ENCODE measurements at places on chromosomes 1 and 21. TPM values are rescaled to one million over a fixed set of nuclear protein-coding genes. Genes with fewer than 3 reads are reported as not detected.

Gene NDUFV3
- 28.4 TPM for total RNA-seq

Gene CIART
- 1.4 TPM for total RNA-seq

Gene MTARC1
- 0.72 TPM for total RNA-seq

Gene ALX3
- total RNA-seq, result not detected

GRCh38 chr1:18319099-18319498 is 161.6 kb upstream of the KLHDC7A start:
- DNase-seq, result no peak

GRCh38 chr1:99110140-99111041 is 105.7 kb upstream of the PLPPR5 start:
- DNase-seq, result no peak

DNA sequence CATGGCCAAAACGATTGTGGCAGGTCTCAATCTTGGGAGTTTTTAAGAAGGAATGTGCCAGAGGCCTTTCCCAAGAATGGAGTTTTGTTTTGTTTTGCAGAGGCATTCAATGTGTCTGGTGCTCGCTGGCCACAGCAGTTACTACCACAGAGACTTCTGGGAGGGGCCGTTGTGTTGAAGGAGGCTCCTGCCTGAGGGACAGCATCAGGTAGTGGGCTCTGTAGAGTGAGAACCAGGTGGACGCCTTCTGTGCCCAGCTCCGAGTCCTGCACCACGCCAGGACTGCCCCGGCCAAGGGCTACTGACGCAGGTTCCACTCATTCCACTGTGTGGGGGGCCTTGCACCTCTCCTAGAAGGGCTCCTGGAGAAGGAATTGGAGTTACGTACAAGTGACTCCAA is 44.9 kb upstream of the RBM15 start:
- DNase-seq, result no peak

DNA sequence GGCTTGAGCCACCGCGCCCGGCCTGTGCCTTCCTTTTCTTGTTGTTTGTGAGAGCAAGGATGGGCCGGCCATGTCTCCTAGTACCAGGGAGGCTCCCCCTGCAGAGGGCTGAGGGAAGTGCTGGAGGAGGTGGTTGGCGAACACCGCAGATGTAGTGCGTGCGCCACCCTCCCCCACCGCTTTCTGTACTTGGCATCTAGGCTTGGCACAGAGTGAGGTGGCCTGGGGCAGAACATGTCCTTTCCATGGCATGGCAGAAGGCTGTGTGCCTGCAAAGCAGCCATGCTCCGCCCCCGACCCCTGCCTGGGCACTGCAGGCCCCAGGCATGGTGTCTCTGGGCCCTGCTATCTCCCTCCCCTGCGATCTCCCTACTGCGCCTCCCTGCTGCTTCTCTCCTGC is 30.7 kb downstream of the ALPL start:
- no peak for DNase-seq

- no peak for DNase-seq
Observed at GRCh38 chr1:226637147-226637935, 88.8 kb downstream of the STUM start.

DNA sequence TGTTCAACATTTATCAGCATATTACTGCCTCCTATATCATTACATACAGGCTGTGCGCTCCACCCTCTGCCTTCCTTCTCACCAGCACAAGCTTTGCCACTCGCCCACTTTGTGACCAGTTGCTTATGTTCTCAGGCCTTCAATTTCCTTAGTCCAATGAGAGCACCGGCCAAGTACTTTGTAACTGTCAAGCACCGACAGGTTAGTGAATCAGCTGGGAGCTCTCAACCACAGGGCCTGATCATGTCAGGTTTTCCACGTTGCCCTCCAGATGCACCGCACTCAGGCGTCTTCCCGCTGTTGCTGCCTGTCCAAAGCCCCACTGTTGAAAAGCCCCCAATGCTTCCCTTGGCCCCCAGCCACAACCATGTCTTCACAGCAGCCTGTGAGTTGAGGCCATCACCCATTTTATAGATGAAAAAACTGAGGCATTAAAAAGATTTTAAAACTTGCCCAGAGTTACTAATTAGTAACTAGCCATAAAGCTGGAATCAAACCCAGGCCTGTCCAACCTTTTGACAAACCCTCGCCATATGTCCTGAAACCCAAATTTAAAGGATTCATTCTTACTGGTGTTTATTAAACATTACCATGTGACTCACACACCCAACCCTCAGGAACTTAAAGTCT is 3.4 kb upstream of the KCNN3 start:
- no peak for DNase-seq

- DNase-seq, result no peak
Observed at GRCh38 chr1:221315330-221315729, 426.6 kb downstream of the DUSP10 start.

DNA sequence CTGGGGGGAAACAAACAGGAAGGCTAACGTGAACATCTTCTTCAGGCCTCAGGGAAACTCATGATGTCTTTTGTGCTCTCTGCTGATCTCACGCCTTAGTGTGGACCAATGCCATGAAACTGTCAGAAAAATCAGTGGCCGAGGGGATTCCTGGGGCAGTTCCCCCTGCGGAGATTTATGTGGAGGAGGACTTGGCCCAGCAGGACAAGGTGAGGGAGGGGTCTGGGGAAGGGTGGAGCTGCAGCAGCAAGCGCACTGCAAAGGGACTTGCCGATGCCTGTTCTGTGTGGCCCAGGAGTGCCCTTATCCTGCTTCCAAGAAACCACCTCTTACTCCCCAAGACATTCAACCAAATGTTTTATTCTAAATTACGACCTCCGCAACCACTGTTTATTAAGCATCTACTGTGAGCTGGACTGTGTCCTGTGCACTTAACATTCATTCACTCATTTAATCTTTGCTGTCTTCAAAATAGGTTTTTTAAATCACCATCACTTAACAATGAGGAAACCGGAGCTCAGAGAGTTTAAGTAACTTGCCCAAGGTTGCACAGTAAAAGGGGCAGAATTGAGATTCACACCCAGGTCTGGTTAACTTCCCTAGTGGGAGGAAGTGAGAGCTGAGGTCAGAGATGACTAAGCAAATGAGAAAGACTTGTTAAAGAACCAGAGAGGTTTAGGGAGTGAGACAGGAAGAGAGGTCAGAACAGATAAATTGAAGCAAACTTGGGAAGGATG is 49.7 kb downstream of the FHAD1 start:
- DNase-seq, result no peak

DNA sequence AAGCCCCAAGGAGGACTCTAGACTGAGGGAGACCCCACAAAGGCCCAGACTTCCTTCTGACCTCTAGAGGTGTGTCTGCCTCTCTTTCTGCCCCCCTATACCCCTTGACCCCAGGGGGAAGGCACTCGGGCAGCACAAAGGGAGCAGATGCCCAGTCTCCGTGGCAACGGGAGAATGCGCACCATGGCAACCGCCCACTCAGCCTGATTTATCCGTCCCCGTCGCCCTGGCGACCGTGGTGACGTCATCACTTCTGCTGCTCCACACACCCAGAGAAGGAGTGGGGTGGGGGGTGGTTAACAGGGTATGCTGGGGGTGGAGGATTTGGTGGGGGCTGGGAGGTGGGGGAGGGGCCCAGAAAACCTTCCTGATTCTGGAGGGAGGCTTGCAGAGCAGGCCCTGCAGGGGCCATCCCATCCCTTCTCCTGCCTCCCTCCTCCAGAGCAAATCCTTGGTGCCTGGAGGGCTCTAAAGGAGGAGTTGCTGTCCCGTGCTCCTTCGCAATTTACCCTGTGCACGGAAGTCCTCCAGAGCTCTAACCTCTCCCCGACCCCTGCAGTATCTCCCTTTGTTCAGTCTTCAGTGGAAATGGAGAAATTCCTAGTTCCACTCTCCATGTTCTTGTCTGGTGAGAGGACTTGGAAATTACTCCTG is 6.3 kb downstream of the CELF3 start:
- DNase-seq, result no peak

DNA sequence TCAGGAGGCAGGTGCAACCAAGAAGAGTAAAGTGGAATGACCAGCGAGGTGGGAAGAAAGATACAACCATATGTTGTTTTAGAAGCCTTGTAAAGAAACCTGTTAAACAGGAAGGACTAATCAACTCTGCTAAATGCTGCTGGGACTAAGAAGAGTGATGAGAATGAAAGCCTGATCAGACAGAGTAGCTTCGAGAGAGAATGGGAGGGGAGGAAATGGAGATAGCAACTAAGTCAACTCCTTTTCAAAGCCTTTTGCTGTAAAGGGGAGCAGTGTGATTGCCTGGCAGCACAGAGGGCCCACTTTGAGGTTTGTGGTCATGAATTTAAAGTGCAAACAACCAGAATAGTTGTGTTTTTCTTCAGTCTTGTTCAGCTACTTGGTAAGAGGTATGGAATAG is 31.4 kb downstream of the SLC30A7 start:
- no peak for DNase-seq

DNA sequence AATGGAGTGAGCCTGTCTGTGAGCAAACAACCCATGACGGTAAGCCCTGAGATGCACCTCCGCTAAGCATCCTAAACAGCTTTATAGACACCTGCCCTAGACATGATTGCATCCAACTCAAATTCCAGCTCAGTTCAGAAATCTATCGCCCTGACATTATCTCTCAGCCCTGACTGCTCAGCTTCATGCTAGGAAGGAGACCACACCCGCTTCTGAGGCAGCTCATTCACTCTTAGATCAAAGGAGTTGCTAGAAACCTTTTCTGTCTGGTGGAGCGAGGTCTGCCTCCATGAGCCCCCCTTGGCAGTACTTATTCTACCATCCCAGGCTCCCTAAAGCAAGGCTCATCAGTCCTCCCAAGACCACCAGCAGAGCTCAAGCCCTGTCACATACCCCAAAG is 17.0 kb downstream of the IL10RB start:
- no peak for DNase-seq

DNA sequence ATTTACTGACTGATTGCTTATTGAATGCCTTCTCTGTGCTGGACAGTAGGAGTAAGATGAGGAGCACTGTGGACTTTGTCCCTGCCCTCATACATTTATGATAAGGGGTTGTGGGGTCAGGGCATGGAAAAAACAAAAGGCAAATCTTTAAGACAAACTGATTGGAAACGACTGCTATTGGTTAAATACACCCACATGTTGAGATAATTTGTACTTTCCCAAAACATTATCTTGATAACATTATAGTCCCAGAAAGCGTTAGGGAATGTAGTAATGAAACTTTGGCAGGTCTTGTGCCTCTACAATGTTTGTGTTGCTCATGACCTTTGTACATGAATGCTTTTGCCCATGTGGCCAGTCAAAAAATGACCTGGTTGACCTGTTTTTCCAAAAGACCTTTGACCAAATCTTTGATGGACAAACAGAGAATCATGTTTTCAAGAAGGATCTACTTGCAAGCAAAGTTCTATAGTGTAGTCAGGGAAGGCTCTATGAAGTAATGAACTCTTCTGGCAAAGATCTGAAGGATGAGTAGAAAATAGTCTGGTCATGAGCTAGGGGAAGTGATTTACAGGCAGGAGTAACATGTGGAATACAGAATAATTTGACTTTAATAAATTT is 50.9 kb downstream of the LEPR start:
- DNase-seq, result no peak

GRCh38 chr1:2783435-2784397 is 17.8 kb downstream of the TTC34 start:
- DNase-seq, result no peak

DNA sequence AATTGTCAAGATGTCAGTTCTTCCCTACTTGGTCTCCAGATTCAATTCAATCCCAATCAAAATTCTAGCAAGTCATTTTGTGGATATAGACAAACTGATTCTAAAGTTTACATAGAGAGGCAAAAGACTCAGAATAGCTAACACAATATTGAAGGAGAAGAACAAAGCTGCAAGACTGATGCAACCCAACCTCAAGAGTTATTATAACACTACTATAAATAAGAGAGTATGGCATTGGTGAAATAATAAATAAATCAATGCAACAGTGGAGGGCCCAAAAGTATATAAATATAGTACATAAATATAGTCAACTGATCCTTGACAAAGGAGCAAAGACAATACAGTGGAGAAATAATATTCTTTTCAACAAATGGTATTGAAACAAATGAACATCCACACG is 49.7 kb downstream of the PRPF38A start:
- no peak for DNase-seq

Measured in GM12878 (cell line).